Activated T-cell treated with anti-CD3 and anti-CD28 coated beads, Interleukin-2, amount 50 U/mL, for 4 hours (primary cell): ENCODE measurements at places on chromosomes 6 and 20. TPM values are rescaled to one million over a fixed set of nuclear protein-coding genes. Genes with fewer than 3 reads are reported as not detected.

DNA sequence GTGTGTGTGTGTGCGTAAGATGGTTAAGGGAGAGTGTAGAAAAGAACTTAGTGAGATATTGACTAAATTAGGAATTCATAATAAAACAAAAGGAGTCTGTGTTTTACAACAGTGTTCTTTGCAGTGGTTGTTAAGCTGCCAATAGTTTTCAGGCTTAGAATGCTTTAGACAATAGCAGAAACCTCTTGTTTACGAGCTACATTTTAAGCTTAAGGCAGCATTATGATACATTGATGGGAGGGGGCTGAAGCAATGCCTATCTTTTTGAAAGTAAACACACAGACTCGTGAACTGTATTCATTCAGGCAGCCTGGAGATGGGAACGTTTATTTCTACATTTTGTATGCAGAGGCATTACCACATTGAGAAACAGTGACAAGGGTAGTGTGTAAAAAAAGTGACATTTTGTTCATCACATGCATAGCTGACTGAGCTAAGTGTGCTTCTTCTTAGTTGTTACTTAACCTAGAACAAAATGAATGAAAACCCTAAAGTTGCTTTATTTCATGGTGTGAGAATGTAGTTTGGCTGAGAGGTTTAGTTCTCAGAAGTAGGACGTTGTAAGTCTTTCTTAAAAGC is 21.2 kb downstream of the CLVS2 start:
- no peak for DNase-seq

GRCh38 chr6:167703347-167703746 is 123.4 kb upstream of the AFDN start:
- no peak for DNase-seq

Gene HLA-F
- total RNA-seq, result 185 TPM

Gene SLPI
- 0.83 TPM for total RNA-seq

Gene FYN
- total RNA-seq, result 505 TPM

Gene LHFPL5
- not detected for total RNA-seq

DNA sequence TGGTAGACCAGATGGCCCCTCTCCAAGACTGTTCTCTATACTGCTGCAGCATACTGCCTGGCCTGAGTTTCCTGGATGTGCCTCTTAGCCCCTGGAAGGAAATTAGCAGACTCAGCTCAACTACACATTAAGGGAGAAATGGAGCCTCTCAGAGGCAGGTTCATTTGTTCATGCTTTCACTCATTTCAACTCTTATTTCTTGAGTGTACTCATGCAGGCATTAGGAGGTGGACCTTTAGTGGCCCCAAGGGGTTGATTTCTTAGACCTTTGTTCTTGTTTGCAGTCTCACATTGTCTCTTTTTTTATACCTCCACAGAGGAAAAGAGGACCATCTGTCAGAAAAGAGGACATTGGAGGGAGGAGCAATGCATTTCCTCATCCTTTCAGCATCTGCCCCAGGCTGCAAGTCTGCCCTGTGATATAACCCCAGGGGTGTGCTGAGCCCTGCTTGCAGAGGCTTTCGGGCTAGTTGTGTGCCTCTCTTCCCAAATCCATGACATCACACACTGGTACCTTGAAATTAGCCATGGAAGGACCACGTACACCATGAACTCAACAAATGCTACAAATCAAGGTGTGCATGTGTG is 456.2 kb downstream of the CD83 start:
- no peak for DNase-seq

DNA sequence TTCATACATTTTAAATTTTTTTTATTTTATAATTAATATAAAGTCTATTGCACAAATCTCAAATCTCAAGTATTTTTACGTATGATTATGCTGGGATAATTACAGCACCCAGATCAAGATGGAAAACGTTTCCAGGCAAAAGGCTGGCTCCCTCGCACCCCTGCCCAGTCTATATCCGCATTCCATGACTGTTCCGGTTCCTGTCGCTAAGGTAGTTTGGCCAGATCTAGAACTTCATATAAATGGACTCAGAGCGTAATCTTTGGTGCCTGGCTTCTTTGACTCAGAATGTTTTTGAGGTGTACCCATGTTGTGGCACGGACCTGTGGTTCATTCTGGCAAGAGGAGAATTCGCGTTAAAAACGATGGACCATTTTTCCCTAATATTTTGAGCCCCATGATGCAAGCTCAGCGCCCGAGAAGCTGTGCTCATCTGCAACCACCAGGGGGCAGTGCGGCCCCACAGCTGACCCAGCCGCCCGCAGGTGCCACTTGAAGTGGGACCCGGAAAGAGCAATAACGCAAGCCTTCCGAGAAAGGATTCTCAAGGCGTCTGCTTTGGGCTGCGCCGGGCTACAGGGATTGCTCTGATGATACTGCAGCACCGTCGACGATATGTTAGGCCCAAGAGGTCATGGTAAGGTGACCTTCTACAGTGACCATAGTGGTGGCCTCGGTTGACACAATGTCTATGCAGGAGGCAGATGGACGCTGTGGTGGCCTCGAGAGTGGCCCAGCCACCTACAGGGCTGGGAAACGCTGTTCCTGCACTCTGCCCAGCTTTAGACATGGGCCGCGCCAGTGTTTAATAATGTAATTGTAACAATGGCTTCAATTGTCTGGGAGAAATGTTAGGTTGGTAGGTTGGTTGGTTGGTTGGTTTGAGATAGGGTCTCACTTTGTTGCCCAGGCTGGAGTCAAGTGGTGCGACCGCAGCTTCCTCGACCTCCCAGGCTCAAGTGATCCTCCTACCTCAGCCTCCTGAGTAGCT is 160.1 kb downstream of the ZMYND8 start:
- DNase-seq, result peak; percentile 54

- no peak for DNase-seq
Measured at GRCh38 chr6:157030755-157031154, 253.6 kb downstream of the ARID1B start.

Gene EBF4
- total RNA-seq, result 0.76 TPM

- DNase-seq, result no peak
Measured at GRCh38 chr6:140940251-140940925, 1192.3 kb upstream of the GJE1 start.

DNA sequence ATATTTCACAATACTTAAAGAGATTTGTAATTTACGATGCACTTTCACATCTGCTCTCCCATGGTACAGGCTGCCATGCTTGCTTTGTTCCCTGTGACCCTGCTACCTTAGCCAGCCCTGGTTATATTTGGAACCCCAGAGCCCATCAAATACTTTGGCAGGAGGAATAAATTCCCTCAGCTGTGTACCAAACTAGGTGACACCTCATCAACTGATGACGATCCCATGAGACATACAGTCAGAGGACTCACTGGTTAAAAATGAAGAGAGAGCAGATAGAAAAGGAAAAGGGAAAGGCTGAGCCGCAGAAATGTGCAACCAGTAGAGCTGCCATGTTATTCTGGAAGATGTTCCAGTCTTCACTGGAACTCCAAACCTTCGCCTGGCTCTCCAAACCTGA is 120.0 kb downstream of the SIM1 start:
- DNase-seq, result no peak
